ENCODE measurements at places on chromosomes 1 and 21.

DNA sequence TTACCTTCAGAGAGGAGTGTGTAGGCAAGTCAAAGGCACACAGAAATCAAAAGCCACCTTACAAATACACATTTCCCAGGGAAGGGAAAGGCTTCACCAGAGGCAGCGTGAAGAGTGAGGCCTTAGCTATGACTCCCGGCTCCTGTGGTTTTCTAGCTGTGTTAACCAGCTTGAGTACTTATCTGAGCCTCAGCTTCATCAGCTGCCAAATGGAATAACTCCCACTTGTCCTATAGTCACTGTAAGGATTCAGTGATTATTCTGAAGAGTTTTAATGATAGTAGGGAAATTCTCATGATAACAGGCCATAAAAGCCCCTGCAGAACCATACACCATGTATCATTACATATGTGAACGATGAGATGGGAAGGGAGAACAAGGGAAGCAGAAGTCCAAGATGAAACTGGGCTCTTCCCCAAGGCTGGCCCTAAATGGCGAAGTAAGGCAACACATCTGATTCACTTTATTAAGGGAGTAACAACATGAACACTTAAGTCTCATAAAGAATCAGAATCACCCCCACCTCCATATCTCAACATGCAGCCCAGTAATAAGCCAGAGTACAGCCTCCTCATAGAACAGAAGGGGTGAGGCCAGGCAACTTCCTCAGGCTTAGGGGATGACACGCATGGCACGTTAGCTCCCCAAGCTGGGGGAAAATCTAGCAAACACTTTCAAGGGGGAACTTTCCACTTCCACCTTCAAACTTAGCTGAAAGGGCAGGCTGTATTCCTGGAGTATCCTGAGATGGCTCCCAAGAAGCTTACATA is 63.7 kb downstream of the SLC66A1 start:
- DNase-seq, result no peak

DNA sequence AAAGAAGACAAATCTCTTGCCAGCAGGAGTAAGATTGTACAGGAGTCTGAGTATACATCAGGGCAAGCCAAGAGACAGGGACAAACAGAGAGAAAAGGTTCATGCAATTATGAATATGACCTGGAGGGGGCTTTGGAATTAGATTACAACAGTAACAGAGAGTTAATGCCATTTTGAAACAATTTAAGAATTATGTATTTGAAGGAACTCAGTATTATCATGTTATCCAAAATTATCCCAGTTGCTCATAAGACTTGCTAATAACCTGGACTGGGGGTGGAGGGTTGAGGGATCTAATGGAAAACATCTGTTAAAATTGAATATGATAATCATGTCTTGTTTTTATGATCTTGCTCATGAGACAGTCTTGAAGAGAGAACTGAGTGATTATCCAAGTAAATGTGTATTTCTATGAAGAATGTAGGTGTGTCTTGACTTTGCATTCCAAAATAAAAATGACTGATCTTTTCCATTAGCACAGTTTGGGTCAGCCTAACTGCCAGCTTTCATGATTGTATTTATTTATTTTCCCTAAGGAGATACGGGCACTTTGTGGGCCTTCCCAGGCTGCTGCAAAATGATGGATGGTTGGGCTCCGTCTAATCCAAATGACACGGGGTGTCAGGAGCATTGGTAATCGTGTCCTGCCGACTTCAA is 117.7 kb downstream of the ERG start:
- DNase-seq, result peak; percentile 7

DNA sequence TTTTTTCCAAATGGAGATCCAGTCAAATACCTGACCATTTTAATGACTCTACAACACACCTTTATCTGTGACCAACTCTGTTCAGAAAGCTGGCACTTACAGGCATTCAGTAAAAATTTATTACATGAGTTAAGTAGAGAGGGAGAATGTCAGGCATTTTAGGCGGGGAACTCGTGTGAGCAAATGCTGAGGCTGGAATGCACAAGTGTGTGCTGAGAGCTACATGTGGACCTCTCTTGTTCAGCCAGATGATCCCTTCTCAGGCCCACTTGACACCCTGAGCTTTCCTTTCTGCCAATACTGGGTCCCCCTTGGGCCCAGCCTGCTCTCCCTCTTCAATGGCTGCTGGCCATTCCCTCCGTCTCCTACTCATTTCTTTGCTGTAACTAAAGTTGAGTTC is 11.7 kb downstream of the PPIH start:
- no peak for DNase-seq

DNA sequence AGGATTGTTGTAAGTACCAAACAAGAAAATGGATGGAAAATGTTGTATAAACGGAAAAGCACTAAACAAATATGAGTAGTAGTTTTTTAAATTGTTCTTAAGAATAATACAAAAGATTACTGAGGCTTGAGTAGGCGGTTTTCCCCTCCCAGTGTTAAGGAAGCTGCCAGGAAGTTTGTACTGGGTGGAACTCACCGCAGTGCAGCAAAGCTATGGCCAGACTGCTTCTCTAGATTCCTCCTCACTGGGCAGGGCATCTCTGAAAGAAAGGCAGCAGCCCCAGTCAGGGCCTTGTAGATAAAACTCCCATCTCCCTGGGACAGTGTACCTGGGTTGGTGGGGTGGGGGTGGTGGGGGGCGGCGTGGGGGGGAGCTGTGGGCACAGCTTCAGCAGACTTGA is 58.7 kb downstream of the XCL2 start:
- peak; percentile 68 for DNase-seq

GRCh38 chr21:41156142-41156541 is 11.8 kb upstream of the BACE2 start:
- no peak for DNase-seq

Data from fibroblast of mammary gland (primary cell).